Activated T-cell treated with anti-CD3 and anti-CD28 coated beads, Interleukin-2, amount 50 U/mL, for 72 hours (primary cell): ENCODE measurements at places on chromosomes 16 and 17. TPM values are rescaled to one million over a fixed set of nuclear protein-coding genes. Genes with fewer than 3 reads are reported as not detected.

The LYZL6 gene
- total RNA-seq: not detected

DNA sequence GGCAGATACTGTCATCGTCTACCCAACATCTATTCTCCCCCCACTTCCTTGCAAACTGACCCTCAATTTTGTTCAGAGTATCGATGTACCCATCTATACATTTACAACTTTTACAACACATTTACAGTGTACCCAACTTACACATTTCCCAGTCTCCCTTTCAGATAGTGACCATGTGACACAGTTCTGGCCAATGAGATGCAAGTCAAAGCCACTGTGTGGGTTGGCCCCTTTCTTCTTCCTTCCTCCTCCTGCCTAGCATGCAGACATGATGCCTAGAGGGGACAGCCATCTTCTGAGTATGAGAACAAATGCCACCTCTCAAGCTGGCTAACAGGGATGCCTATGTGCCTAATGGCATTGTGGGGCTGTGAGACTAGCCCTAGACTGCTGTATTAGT is 11.3 kb upstream of the NFAT5 start:
- DNase-seq: no peak

GRCh38 chr16:57430955-57431354 is 16.2 kb downstream of the CIAPIN1 start:
- DNase-seq: no peak

- DNase-seq: no peak
These were observed 24.0 kb downstream of the LIMD2 start for GRCh38 chr17:63675607-63676546.

DNA sequence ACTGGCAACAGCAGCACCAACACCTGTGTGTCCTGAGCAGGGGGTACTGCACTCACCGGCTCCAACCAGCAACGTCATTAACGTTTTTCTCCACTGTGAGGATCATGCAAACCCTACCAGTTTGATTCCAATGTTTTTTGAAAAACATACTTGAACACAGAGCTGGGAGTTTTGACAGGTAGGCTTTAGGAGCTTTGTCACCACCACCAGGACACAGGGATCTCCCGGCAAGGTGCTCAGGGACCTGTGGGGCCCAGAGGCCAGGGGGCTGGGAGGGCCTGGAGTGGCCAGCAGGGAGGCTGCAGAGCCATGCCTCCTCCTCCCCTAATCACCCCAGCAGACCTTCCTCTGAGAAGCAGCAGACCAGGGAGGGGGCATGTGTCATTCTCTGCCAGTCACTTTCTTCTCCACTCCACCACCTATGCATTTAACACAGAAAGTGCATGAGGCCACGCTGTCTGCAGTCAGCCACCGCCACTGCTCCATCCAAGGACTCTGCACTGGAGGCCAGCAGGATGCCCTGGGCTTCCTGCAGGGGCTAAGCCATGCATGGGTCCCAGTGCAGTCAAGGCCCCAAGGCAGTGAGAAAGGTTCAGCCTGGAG is 768.2 kb downstream of the KCNJ18 start:
- DNase-seq: no peak
